ENCODE measurements at places on chromosomes 3 and 15.

GRCh38 chr3:42747581-42747980, 25.5 kb downstream of the CCDC13 start:
- no peak for DNase-seq

DNA sequence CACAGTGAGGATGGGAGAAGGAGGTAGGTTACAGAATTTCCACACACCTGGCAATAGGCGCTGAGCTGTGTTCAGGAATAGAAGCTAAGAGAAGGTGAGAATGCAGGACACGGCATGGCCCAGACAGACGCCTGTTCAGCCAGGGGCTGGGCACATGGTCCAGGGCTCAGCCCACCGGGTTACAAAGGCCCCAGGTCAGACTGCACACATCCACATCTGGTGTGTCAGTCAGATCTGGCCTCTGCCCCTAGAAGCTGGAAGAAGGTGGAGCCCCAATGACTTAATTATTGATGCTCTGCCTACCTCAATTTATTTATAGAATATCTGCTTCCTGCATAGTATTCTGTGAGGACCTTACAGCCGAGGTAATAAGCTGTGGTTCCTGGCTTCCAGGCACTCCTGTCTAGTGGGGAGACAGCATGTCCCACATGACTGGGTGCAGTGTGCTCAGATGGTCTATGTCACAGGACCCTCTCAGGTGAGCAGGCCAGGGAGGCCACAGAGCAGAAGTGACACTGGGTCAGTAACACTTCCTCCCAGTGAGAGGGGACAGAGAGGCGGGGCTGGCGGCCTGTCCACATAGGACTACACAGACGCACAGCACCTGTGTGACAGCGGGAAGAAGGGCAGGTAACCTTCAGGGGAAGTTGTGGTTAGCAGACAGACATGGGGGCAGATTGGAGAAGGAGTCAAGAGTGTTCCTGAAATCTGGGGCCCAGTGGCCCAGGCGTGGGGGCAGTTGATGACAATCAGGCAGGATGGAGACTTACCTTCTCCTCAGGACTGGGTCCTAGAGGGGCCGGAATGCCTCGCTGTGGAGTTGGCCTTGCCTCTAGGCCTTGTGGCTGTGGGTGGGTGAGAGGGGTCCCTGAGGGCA, 38.6 kb upstream of the PLXNA1 start:
- no peak for DNase-seq

DNA sequence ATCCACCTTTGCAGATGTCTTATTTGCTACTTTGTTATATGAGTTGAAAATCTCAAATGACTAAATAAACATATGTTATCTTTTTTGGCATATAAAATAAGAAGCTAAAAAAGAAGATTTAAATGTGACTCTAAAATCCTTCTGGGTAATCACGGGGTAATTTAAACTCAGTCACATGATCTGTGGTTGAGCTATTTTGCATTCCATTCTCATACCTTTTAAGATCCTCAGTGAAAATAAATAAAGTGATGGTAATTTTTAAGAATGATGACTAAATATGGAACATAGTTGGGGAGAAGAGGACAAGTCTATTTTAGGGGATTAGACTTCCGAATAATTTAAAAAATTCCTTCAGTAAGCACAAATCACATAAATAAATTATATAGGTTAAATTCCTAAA, 1076.8 kb downstream of the TUSC7 start:
- DNase-seq, result no peak

- DNase-seq, result no peak
Observed at GRCh38 chr15:75090388-75090734, 67.0 kb downstream of the PPCDC start.

GRCh38 chr3:190166948-190167347, 46.3 kb upstream of the P3H2 start:
- no peak for DNase-seq

GRCh38 chr3:37202035-37202434, 27.7 kb upstream of the LRRFIP2 start:
- no peak for DNase-seq

Data from activated B cell treated with CpG ODN at 0.5 μM for 24 hours (primary cell).